ENCODE measurements at places on chromosomes 4 and X.
A peak's percentile ranks its signal among the peaks of the same experiment; 100 is the strongest.

- no peak for DNase-seq
Measured at GRCh38 chrX:22987452-22987851, 12.3 kb upstream of the DDX53 start.

DNA sequence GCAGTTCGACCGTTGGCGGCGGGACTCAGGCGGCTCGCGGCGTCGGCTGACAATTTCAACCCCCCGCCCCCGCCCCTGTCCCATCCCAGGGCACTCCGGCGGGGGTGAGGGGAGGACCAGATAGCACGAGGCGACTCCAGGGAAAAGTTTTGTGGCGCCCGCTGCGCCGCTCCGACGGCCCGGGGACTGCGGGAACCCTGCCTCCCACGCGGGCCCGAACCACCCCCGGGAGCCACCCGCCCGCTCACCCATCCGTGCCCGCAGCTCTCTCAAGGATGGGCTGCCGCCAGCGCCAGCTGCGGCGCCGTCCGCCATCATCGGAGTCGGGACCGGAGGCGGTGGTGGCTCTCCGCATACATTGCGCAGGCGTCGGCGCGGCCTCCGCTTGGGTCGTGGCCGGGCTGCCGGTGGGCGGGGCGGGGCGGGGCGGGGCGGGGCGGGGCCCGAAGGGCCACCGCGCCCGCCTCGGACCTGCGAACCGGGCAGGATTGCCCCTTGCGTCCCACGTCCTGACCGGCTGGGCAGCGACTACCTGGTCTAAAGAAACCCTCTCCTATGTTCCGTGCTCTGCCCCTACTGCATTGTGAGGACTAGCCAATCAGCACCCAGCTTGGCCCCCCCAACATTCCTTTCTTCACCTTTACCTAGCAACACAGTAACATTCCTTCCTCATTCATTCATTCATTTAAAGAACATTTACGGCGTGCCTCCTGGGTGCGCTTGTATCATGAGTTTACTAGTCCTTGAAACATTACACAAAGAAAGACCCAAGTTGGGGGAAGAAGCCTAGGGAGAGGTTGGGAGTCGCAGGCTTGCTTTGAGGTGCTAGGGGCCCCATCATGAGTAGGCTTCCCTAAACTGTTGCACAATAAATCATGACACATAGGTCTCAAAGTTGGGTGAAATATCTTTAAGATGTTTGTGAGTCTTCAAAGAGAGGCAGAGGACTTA is at the start of gene MAP7D3:
TSS of gene MAP7D3 (minus strand) at position 360 of the 951 bp plus-strand sequence. CDS start at position 318, 42 bp downstream.
- DNase-seq = peak; percentile 50

DNA sequence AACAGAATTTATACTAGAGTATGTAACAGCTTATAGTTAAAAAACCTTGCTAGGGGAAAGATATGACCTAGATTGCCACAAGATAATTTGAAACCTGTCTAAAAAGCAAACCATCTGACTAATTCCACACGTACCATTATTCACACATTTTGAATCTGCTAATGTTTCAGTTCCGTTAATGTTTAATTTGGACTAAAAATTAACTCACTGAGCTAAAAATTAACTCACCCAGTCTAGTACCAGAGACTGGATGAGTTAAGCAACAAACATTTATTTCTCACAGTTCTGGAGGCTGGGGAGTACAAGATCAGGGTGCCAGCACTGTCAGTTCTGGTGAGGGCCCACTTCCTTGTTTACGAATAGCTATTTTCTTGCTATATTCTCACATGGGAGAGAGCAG is 231.5 kb upstream of the DIAPH2 start:
- DNase-seq = no peak

- no peak for DNase-seq
Measured at GRCh38 chrX:132207996-132208395, 11.3 kb downstream of the RAP2C start.

- DNase-seq = peak; percentile 72
Measured at GRCh38 chr4:182449186-182449929, 206.2 kb downstream of the TENM3 start.

DNA sequence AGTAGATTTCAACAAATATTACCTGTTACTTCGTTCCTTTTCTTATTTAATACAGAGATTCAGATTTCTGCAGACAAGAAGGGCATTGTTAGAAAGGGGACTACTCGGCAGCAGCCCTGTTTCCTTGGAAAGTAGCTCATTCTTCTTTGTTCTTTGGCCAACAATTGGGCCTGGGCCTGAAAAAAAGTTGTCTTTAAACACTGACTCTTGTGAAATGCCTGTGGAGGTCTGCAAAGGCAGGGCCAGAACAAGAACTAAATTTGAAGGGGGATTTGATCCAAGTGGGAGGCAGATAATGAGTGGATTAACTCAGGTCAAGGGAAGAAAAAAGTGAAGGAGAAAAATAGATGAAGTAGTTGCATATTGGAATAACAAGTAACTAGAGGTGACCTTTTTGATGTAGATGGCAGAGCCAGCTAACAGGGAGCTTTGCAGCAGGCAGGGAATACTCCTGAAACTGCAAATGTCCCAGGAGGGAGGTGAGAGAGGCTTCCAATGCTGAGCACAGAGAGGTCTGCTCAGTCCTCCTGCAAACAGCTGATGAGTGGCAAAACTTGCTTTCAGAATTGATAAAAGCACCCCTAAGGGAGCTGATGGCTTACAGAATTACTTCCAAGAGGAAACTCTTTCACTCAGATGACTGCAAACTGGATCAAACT is 393.2 kb upstream of the HS3ST1 start:
- DNase-seq = no peak

GRCh38 chrX:23907111-23907497 is 634 bp downstream of the APOO start:
- peak; percentile 16 for DNase-seq

- no peak for DNase-seq
Measured at GRCh38 chr4:144589512-144589911, 56.4 kb upstream of the HHIP start.

DNA sequence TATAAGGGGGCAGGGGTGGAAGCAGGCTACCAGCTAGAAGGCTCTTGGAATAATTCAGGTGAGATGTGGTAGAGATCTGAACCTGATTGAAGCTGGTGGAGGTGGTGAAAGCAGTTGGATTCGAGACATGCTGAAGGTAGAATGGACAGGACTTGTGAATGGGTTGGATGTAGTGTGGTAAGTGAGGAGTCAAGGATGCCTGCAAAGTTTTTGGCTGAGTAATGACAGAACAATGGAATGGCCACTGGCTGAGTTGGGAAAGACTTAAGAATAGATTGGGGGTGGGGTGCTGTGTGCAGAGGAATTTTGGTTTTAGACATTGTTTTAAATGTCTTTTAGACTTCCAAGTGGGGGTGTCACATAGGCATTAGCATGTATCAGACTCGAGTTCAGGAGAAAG is 33.5 kb downstream of the HPF1 start:
- DNase-seq = no peak

DNA sequence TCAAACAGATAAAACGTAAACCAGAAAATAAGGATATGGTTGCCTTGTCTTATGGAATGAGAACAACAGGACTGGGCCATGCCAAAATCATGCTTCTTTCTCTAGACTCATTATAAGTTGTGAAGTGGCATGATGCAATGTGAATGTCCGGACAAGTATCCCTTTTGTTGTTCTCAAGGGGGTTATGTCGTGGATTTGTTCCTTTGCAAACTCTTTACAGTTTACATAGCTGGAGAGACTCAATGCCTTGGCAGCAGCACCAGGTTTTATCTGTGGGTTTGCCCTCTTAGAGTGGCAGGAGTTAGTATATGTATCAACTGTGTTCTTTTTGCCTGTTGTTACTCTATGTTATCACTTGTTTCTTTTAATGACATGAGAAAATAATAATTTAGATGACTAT is 41.4 kb downstream of the SPRY1 start:
- no peak for DNase-seq

DNA sequence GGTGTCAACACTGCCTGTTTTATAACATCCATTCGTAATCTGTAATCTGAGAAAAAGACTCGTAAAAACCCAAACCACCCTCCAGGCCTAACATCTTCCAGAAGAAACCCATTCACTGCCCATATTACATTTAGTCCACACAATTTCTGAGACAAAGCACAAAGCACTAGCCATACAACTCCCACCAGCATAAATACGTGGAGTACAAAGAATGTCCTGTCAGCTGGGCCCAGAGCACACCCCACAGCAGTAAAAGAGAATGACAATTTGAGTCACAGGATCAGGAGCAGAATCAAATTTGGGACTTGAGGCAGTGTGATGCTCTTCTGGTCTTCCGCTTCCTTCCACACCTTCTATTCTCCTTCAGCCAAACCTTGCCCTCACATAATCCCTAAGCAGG is 6.8 kb downstream of the MECP2 start:
- DNase-seq = no peak

DNA sequence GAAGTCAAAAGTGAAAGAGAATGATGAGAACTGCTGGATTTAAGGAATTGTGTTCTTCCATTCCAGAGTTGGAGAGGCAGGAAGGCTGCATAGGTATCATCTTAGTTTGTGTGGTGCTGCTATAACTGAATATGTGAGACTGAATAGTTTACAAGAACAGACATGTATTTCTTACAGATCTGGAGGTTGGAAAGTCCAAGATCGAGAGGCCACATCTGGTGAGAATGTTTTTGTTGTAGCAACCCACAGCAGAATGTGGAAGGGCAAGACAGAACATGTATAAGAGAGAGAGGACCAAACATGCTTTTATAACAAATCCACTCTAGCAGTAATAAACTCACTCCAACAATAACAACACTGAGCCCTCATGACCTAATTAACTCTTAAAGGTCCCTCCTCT is 408.6 kb downstream of the FAM47B start:
- DNase-seq = no peak

- no peak for DNase-seq
Measured at GRCh38 chrX:147962476-147962875, 18.7 kb upstream of the FMR1NB start.

DNA sequence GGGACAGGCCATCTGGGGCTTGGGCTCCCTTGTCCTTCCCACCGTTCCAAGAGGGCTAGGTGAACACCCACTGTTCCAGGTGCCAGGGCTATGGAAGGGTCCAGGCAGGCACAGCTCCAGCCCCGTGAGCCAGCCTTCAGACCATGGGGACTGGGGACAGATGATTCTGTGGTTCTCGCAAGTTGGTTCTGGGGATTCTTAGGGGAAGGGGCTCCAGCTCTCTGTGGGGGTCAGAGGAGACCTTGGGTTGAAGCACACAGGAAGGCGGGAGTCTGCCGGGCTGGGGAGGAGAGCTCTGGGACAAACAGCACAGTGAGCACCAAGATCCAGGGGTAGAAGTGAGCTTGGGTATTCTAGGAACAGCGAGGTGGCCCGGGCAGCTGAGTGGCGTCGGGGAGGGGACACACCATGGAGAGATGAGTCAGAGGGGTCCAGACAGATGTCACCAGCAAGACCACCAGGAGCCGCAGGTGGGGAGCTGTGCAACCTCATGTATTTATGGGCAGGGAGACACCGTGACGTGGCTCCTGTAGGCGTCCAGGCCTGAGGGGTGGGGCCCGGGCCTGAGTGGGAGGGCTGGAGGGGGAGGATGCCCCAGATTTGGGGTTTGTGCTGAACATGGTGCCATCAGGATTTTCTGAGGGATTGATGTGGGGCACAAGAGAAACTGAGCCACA is 48.8 kb upstream of the HMX1 start:
- no peak for DNase-seq

DNA sequence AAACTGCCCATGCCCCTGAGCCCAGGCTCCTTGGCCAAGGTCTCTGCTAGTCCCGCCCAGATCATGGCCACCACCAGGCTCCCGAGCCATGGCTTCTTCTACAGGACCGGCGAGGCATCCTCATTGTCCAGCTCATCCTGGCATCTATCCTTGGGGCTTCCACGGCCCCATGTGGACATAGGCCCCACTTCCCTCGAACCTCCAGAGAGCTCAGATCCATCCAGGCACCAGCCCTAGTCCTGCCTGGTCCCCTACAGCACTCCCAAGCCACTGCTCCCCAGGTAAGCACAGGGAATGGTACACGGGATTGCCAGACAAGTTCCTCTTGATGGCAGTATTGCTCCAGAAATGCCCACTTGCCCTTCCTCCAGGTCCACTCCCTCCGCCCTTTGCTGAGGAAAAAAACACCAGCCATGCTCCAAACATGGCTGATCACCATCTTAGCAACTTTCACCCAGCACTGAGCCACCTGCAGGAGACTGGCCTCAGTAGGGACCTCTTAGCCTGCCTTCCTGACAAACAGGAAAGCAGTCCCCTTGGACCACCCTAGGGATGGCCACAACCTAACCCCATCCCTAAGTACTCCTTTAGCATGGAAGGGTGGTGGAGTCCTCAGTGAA is 272.1 kb upstream of the AGTR2 start:
- DNase-seq = peak; percentile 97

- DNase-seq = no peak
Measured at GRCh38 chrX:132795181-132795580, 163.2 kb downstream of the HS6ST2 start.

GRCh38 chr4:75844151-75844662 is 58.0 kb downstream of the PPEF2 start:
- DNase-seq = no peak

DNA sequence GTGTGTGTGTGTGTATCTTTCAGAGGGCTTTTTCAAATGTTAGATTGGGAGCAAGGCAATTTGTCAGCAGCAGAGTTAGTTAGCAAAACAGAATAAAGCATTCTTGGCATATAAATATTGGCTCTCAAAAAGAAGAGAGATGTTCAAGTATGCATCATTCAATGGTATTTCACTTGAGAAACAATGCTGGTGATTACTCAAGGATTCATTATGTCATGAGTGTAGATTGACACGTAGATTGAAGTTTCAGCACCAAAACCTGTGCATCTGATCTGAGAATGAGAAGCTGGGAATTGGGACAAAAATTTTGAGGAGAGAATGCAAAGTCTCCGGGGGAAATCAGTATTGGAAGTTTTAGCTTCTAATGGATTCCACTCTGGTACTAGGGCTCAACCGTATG is 241.4 kb downstream of the FRMPD4 start:
- no peak for DNase-seq

GRCh38 chrX:106247162-106247561 is 79.1 kb downstream of the PWWP3B start:
- no peak for DNase-seq

DNA sequence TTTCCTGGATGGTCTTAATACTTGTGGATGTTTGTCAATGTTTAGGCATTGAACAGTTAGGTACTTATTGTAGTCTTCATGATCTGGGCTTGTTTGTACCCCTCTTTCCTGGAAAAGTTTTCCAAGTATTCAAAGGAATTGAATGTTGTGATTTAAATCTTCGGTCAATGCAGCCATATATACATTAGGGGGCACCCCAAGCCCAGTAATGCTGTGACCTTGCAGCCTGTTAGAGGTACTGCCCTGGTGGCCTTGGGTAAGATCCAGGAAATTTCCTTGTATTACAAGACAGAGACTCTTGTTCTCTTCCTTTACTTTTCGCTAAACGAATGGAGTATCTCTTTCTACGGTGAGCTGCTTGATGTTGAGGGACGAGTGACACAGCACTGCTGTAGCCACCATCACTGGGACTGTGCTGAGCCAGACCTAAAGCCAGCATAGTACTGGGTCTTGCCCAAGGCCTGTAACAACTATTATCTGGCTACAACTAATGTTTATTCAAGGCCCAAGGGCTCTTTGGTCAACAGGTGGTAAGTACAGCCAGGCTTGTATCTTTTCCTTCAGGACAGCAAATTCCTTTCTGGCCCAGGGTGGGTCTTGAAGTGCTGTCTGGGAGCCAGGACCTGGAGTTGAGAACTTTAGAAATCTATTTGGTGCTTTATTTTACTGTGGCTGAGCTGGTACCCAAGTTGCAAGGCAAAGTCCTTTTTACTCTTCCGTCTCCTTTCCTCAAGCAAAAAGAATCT is 118.3 kb upstream of the ATOH1 start:
- peak; percentile 65 for DNase-seq

- no peak for DNase-seq
Measured at GRCh38 chr4:139782926-139783522, 117.4 kb downstream of the MGST2 start.

- no peak for DNase-seq
Measured at GRCh38 chr4:82403725-82404124, 26.5 kb downstream of the HNRNPDL start.

All from WERI-Rb-1 (cell line).